8988T (cell line): ENCODE measurements at places on chromosomes 7 and 10.

DNA sequence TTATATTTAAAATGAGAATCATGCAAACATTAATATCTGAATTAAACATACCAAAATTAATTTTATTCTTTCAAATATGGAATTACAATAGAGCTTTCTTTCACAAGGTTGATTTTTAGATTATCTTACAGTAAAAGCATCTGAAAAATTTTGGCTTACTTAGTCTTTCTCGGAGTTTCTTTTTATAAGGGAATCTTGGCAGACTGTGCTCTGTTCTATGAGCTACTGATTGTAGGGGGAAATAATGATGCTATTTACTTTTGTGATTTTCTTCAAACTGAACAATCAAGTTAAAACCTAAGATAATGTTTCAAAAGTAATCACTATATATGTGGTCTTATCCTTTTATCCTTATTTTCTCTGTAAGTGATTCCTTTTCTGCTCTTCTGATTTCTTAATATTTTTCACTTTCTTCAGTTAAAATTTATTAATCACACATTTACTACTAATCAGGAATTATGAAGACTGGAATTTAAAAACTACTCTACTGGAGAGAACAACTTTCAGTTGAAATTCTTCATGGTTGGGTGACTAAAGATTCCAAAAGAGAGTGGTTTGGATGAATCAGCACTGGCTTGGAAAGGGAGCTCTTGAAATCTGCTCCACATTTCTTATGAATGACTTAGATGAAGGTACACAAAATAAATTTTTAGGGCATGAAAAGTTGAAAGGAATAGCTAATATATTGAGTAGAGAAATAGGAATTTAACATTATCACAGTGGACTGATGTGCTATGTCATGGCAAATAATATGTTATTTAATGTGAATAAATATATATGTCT, 103.9 kb downstream of the PPP1R9A start:
- DNase-seq, result no peak

DNA sequence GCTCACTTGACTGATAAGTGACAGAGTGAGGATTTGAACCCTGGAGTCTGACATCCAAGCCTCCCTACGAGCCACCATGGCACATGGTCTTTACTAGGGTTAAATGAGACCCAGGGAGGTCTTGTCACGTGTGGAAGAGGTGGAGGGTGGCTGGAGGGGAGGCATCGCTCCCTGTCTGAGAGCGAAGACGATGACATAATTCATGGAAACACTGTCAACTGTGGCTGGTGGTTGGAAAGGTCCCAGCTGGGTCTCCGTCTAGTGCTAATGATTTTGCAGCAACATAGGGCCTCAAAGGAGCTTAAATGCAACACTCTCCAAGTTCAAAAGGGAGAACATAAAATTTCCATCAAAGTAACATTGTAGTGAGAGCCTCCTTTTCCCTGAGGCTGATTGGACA, 99.9 kb upstream of the BAIAP2L1 start:
- DNase-seq, result no peak

DNA sequence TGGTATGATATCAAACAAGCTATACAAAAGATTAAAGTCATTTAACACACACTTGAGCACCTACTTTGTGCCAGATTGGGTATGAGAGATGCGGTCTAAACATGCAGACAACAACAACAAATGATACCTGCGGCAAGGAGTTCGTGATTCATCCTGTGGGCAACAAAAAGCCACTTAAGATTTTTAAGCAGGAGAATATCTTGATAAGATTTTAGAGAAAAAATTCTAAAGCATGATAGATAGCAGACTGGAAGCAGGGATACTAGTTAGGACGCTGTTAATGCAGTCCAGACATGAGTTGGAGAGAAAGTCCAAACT, 1.6 kb upstream of the KBTBD2 start:
- no peak for DNase-seq

DNA sequence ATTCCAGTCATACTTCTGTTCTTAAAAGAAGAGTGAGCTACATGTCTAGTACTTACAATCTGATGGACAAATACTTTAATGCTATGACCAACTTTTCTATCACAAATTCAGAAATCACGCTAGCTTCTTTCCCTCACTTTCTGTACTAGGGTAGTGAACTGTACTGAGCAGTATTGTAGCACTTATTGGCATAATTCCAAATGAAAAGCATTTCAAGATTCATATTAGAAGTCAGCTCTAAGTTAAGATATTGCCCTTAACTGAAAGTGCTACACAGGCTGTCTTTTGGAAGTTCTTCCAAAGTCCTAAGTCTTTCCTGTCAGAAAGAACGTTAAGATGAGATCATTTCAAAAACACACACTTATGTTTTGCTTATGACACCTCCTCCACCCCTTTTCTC, 13.4 kb downstream of the P4HA1 start:
- DNase-seq, result no peak

DNA sequence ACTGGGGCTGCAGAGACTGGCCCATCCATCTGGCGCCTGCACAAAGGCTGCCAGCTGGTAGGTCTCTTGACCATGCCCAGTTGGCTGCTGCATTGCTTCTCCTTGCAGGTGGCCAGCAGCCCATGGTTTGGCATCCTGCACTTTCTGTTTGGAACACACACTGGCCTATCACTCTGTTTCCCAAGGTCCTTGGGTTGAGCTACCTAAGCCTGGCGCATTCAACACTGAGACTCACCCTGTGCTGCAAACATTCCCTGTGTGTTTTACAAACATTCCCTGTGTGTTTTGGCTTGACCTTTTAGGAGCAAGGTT, 55.5 kb downstream of the TACR2 start:
- DNase-seq, result no peak

- no peak for DNase-seq
Measured at GRCh38 chr7:90931986-90932916, 332.0 kb upstream of the FZD1 start.
